ENCODE measurements at places on chromosomes 3 and 15.

GRCh38 chr3:195153130-195153529, 117.8 kb downstream of the XXYLT1 start:
- no peak for DNase-seq

GRCh38 chr3:144822671-144823070, 851.0 kb downstream of the DIPK2A start:
- peak; percentile 1 for DNase-seq

DNA sequence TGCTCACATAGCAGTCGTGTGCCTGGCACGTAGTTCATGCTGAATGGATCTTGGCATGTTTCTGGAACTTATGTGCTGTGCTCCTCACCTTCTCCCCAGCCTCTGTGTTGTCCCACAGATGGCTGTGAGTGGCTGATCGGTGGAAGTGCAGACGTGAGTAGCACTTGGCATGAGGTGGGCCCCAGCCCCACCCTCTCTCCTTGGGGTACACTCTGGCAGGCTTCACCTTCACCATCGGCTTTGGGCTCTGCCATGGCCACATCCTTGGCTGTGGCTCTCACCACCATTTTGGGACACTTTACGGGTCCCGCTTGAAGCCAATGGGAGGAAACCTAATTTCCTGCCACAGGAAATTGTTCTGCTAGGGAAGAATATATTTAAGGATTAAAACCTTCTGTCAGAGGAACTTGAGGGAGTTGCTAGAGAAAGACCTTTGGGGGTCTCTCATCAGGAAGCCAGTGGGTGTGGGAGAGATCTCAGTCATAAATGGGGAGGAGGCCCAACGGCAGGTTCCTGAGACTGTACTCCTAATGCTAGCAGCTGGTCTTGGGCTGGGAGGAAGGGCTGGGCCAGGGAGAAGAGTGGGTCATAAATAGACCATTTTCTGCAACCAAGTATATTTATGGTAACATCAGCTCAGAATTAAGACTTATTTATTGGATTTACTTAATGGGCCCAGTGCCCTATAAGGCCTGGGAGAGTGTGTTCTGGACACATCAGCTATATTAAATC, 92.3 kb downstream of the SMAD3 start:
- DNase-seq: no peak

DNA sequence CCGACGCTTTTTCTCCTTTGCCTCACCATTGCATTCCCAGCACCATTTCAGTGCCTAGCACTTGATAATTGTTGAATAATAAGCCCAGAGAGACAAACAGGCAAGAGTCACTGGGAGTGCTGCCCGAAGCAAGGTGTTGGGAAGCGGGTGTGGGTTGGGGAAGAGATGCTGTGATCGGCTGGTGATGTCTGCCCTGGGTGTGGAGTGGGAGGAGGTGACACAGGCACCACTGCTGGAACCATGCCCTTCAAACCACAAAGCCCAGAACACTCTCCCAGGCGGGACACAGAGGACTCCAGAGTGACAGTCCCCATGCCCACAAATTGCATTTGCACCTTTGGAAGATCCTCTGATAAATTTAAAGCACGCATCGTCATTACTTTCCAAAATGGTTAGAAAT, 148.2 kb downstream of the CHSY1 start:
- DNase-seq: no peak

DNA sequence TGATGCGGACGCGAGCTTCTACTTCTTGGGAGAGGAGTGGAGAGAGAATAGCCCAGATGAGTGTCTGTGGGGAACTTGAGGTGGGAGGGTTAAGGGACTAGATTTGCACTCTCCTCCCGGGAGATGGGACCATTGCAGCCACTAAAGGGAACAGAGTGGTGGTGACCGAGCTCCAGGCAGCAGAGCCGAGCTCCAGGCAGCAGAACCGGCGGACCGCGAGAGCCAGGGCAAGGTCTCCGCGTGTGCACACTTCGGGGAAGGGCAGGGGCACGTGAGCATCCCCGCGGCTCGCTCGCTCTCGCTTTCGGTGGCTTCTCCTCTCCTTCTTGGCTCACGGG, 1.1 kb downstream of the IGDCC3 start:
- DNase-seq: no peak

DNA sequence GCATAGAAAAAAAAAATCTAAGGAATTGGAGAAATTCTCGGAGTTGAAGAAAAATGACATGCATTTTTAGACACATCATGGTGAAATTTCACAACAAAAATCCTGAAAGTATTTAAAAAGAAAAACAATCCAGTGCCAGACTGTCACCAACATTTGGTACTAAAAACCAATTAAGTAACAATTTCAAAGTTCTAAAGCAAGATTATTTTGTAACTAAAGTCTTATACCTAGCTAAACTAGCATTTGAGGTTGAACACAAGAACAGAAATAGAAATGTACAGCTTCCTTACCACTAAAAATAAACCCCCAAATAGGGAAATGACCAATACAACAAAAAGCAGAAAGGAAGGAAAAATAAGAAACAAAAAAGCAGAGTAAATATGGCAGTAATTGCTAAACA, 11.9 kb downstream of the TOMM70 start:
- DNase-seq: no peak

- DNase-seq: peak; percentile 66
These were observed 108.0 kb downstream of the MFSD1 start for GRCh38 chr3:158909870-158910269.

- peak; percentile 82 for DNase-seq
These were observed 84.8 kb downstream of the DCLK3 start for GRCh38 chr3:36679384-36680200.

DNA sequence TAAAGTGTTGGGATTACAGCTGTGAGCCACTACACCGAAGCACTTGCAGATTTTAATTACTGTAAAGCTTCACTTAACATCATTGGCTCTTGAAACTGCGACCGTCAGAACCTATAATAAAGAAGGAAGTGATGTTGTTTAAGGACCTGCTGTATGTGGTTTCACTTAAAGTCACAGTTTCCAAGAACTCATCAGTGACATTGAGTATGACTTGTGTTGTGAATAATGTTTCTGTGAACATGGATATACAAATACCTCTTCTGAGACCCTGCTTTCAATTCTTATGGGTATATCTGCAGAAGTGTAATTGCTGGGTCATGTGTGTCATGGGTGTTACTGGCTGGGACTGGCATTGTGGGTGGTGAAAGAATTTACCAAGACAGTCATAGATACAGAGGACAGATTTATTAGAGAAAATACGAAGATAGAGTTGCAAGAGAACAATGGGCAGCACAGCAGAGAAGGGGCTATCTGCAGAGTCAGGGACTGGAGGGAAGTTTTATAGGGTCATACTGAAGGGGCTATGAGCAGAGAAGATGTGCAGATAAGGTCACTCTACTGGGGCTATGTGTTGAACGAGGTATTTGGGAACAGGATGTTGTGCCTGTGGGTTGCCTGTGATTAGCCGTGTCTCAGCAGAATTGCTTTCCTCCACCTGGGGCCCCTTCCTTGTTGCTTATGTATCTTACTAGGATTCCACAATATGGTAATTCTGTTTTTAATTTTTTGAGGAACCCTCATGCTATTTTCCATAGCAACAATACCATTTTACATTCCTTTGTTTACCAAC, 4.5 kb downstream of the NDUFB5 start:
- DNase-seq: no peak

GRCh38 chr3:18872466-18872865, 275.8 kb upstream of the KCNH8 start:
- DNase-seq: no peak

DNA sequence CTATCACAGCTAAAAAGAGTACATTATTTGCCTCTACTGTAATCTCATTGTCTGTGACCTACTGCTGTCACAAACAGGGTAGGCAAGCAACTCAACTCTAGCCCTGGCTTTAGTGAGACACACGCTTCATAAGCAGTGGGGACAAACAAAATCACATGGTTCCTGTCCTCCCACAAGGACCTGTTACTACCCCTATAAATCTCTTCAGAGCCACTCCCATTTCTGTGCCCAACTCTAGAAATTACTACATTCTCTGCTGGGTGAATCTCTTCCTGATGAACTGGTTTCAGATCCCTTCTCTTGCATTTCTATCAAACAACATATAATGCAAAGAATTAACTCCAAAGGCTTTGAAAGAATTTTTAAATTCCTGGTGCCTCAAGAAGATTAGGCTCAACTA, 117.3 kb downstream of the DMXL2 start:
- no peak for DNase-seq

DNA sequence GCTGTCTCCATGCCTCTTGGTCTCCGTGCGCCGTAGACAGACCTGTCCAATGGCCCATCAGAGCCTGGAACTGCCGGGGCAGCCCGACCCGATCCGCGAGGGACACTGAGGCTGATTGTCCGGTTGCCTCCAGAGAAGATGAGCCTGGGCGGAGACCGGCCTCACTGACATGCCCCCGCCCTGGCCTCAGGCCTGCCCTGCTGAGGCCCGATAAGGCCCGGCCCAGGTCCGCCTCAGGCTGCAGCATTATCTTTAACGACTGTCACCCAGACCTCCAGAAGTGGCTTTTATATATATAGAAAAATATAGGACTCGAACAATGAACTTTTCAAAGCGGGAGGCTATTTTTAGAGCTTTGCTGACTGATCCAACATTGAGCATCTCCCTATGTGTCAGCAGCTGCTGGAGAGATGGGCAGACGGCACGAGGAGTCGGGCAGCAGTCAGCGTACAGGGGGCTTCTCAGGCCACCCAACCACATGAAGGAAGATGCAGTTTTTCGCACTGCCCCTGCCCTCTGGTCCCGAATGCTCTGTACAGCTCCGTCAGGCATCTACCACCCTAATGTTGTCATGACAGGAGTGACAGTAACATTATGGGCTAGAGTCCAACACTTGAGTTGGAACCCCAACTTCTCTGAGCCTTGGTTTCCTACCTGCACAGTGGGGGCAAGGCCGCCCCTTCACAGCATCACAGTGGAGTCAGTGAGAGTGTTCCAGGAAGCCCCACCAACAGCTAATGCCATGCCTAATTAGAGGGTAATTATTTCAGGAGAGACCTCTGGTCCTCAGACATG, 112.0 kb upstream of the RPL32 start:
- no peak for DNase-seq

GRCh38 chr3:6039971-6040370, 820.9 kb upstream of the GRM7 start:
- DNase-seq: no peak

- DNase-seq: no peak
These were observed 32.6 kb downstream of the GALNT15 start for GRCh38 chr3:16207031-16207430.

- no peak for DNase-seq
These were observed 171.0 kb downstream of the RPLP1 start for GRCh38 chr15:69623392-69624154.

GRCh38 chr15:98967096-98967495, 40.5 kb downstream of the PGPEP1L start:
- no peak for DNase-seq

- DNase-seq: no peak
These were observed 30.5 kb upstream of the CCNL1 start for GRCh38 chr3:157190380-157190872.

DNA sequence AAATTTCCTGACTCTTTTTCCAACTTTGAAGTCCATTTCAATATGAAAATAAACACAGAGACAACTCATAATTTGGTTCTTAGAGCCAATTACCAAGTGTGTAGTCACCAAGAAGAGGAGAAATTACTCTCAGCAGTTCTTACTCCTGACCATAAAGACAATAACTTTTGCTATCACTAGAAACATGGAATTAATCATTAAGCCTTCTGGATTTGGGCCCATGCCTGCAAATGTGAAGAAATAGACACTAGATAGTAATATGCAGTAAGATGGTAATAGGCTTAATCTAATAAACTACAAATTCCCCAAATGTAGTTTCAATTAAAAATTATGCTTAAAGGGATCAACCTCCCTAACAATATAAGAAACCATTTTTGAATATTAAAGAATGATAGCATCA, 185.1 kb upstream of the AGTR1 start:
- DNase-seq: no peak

- peak; percentile 45 for DNase-seq
These were observed 236.8 kb downstream of the OPA1 start for GRCh38 chr3:193829781-193830180.

DNA sequence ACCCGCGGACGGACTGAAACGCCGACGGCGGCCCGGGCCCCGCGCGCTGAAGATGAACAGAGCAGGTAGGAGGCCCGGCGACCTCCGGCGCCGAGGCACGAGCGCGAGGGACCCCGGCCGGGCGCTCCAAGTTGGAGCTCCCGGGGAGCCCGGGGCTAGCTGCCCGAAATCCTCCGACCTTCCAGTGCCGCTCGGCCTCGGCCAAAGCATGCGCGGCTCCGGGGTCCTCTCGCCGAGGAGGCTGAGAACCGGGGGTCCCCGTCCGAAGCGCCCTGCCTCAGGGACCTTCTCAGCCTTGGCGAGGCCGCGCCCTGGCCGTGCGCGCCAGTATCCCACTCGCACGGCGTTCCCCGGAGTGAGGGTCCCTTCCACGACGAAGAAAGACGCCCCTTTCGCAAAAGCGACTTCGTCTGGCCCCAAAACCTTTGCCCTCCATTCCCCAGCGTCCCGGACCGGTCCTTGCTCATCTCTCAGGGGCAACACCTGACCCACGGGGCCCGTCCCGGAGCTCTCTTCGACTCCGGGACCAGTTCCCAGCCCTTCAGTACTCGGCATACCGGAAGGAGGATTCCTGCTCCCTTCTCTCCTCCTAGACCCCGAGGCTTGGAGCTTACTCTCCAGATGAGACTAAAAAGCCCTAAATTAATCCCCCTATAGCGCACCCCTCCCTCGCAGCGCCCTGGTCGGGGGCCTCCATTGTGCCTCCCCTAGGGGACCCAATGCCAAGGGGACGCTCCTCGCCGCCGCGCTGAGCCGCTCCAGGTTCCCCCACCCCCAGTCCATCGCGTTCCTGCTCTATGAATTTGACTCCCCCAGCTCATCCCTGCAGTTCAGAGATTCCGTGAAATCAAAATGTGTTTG, 7.7 kb upstream of the FGD5 start:
- no peak for DNase-seq

DNA sequence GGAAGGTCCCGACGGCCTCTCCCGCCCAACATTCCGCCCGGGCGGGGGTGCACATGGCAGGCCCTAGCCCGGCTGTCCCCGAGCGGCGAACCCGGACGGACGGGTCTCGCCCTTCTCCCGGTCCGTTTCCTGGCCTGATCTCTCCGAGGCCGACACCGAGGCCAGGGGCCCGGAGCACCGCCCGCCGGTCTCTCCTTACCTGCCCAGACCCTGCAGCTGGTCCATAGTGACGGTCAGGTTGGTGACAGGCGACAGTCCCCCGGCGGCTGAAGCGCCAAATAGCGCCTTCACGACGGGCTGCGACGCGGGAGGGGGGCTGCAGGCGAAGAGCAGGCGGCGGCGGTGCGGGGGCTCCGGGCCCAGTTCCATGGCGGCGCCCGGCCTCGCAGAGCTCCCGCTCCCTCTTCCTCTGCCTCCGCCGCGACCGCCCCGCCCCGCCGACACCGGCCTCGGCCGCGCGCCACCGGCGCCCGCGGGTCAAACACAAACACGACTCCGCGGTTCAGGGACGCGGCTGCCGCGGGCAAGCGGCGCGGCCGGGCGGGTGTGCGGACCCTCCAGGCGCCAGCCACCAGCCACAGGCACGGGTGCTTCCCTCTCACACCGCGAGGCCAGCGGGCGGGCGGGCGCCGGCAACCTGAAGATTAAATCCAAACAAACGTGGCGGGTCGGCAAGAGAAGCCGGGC, 495 bp downstream of the CDC25A start:
- DNase-seq: peak; percentile 16

Data from EL (cell line).